ENCODE measurements at places on chromosomes 2 and 18. TPM values are rescaled to one million over a fixed set of nuclear protein-coding genes. Genes with fewer than 3 reads are reported as not detected.
A peak's percentile ranks its signal among the peaks of the same experiment; 100 is the strongest.

DNA sequence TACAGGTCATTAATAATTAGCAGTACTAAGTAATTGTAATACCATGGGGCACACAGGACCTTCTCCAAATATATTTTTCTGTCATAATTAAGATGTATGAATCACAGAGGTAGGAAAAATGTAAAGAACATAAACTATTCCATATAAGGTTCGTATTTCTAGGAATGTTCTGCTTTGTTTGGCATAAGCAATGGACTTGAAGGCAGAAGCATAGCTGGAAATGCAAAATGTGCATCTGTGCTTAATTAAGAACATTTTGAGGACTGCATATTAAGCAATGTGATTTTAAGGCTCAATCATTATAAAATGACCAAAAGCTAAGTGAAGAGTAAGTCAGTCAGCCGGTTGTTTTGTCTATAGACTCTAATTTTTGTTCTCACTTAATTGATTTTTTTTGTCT, 123.2 kb downstream of the RBM43 start:
- H3K27ac ChIP-seq, result no peak overlapping the region
- H3K27me3 ChIP-seq, result no peaks in the 10 kb centered on the region
- no peaks in the 10 kb centered on the region for H3K36me3 ChIP-seq
- H3K4me3 ChIP-seq, result no peak overlapping the region

DNA sequence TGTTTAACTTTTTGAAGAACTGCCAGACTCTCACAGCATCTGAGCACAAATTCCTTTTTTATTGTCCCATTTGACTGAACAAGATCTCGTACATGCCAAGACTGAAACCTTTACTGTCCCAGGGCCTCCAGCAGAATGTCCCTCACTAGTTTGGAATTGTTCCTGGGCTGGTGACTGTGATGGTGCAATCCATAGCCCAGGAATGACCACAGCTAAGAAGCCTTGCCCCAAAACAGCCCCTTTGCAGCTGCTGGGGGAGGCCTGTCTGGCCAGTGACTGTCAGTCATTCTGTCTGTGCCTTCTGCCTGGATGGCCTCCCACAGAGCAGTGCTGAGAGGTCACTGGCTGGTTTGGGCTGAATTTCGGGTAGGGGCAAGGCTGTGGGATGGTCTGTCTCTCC, 184.5 kb upstream of the MSH6 start:
- peaks cover 4% of the 10 kb centered on the region for H3K27me3 ChIP-seq
- no peak overlapping the region for H3K27ac ChIP-seq
- no peaks in the 10 kb centered on the region for H3K4me1 ChIP-seq
- no peak for DNase-seq
- H3K36me3 ChIP-seq, result no peaks in the 10 kb centered on the region

DNA sequence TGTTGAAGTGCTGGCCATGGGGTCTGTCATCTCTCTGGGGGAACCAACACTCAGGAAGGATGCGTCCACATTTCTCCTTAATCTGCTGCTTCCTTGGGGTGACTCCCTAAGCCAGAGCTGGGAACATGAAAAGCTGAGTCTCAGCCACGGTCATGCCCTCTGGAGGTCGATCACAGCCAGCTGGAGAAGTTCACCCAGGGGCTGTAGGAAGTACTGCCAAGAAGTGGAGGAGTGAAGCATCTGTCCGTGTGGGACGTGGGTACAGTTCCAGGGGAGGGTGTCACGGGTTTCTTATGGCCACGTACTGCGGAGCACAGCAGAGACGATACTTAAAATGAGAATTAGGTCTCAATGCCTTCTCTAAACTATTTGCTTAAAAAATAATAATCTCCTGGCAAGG, 42.4 kb upstream of the IGFBP2 start:
- no peaks in the 10 kb centered on the region for H3K4me1 ChIP-seq
- no peaks in the 10 kb centered on the region for H3K36me3 ChIP-seq
- H3K27me3 ChIP-seq, result peaks cover 10% of the 10 kb centered on the region
- no peak overlapping the region for H3K27ac ChIP-seq

GRCh38 chr18:31510319-31510718, 12.3 kb downstream of the DSG2 start:
- H3K27ac ChIP-seq, result no peak overlapping the region
- DNase-seq, result no peak
- H3K4me3 ChIP-seq, result no peak overlapping the region
- H3K36me3 ChIP-seq, result no peaks in the 10 kb centered on the region
- peaks cover 6% of the 10 kb centered on the region for H3K27me3 ChIP-seq
- H3K4me1 ChIP-seq, result no peaks in the 10 kb centered on the region

DNA sequence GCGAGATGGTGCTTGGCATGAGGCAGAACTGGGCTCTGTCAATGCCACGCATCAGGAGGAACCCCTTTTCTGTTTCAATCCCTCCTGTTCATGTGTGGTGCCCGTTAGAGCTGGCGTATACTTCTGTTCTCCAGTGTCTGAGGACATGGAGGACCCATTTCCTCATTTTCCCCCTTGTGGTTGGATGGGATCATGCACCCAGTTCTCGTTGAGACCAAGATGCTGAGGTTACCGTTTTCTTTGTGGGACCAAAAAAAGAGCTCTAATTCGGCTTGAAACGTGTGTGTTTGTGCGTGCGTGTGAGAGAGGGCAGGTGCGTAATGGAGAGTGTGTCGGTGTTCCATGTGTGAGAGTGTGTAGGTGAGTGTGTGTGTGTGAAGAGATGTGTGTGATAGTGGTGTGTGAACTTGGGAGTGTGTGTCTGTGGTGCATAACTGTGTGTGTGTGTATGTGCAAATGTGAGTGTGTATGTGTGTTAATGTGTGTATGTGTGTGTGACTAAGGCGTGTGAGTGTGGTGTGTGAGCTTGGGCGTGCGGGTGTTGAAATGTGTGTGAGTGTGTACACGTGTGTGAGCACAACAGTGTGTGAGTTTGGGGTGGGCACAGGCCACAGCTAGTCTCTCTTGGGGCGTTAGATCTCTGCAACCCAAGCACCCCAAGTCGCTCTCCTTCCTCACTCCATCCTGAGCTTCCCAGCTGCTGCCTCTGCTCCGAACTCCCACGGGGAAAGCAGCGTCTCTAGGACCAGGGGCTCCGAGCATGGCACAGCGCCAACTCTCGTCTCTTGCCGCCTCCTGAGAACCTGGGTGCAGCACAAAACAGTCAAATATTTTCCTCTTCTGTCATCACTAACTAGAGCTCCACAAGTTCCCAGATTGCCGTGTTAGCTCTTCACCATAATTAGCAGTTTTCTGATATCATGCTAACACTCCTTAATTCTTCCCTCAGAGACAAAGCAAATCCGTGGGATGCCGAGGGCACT, 75.8 kb downstream of the LONRF2 start:
- no peak overlapping the region for H3K4me3 ChIP-seq
- no peaks in the 10 kb centered on the region for H3K4me1 ChIP-seq
- H3K27ac ChIP-seq, result no peak overlapping the region
- no peaks in the 10 kb centered on the region for H3K36me3 ChIP-seq

- H3K27ac ChIP-seq, result peak overlapping the region; percentile 56
- peak; percentile 77 for DNase-seq
- peak overlapping the region; percentile 47 for H3K4me3 ChIP-seq
- H3K36me3 ChIP-seq, result peaks cover 64% of the 10 kb centered on the region
Observed at GRCh38 chr2:25252291-25253152, 84.1 kb upstream of the POMC start.

DNA sequence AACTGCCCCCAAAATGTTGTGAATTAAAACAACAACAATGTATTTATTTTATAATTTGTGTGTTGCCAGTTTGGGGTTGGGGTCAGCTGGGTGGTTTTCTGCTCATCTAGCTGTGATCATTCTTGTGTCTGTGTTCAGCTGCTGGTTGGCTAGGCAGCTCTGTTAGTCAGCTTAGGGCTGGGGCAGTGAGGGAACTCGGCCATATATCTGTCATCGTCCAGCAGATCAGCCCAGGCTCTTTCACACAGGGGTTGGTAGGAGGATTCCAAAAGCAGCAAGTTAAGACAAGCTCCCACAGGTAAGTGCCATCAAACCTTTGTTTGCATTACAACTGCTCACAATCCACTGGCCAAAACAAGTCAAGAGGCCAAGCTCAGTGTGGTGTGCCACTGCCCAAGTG, 121.5 kb downstream of the LPIN1 start:
- no peak overlapping the region for H3K27ac ChIP-seq
- no peak overlapping the region for H3K4me3 ChIP-seq
- H3K36me3 ChIP-seq, result no peaks in the 10 kb centered on the region
- peaks cover 34% of the 10 kb centered on the region for H3K4me1 ChIP-seq

DNA sequence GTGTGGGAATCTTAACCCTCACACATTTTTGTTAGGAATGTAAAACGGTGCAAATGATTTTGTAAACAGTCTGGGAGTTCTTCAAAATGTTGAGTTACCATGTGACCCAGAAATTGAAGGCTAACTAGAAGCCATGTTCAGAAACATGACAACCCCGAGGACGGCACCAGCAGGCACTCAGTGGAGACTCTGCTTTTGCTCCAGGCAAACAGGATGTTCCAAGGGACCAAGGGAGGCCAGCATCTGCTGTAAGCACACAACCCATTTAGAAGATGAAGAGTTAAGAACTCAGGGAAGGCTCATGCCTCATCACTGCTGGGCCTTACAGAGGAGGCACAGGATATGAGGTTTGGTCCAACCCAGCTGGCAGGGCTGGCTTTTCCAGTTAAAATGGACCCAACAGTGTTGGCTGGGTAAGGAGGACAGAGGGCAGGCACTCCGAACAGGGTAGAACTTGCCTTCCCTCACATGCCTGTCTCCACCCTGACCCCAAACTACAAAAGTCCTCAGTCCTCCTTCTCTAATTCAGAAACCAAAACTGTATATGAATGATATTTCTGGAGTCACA, 23.6 kb downstream of the PARD6G start:
- peaks cover 18% of the 10 kb centered on the region for H3K27me3 ChIP-seq
- DNase-seq, result no peak
- H3K4me3 ChIP-seq, result no peak overlapping the region

GRCh38 chr2:237652854-237653253, 25.5 kb downstream of the LRRFIP1 start:
- H3K27me3 ChIP-seq, result peaks cover 1% of the 10 kb centered on the region
- no peak overlapping the region for H3K27ac ChIP-seq
- H3K4me3 ChIP-seq, result no peak overlapping the region
- no peak for DNase-seq

DNA sequence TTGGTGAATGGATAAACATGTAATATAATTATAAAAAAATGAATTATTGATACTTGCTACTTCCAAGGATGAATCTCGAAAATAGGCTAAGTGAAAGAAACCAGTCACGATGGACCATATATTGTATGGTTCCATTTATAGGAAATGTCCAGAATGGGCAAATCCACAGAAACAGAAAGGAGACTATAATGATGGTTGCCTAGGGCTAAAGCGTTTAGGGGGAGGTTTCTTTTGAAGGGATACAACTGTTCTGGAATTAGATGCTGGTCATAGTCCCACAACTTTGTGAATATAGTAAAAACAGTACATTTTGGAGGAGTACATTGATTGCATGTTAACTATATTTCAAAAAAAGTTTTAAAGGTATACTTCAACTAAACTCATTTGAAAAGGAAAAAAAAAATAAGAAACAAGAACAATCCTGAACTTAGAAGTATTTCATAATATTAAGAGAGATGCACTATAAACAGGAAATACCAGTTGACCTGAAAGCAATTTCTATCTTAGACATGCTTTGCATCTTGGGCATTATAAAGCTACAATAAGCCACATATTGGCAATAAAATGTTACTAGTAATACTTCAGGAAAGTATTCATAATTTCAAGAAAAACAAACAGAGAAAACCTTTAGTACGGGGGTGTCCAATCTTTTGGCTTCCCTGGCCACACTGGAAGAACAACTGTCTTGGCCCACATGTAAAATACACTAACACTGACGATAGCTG, 130.0 kb downstream of the C2orf74 start:
- DNase-seq, result no peak
- H3K27ac ChIP-seq, result no peak overlapping the region
- peaks cover 33% of the 10 kb centered on the region for H3K36me3 ChIP-seq
- H3K27me3 ChIP-seq, result no peaks in the 10 kb centered on the region
- H3K4me3 ChIP-seq, result no peak overlapping the region

GRCh38 chr2:225691711-225692110, 292.2 kb downstream of the NYAP2 start:
- no peak for DNase-seq
- no peaks in the 10 kb centered on the region for H3K36me3 ChIP-seq
- no peaks in the 10 kb centered on the region for H3K4me1 ChIP-seq
- H3K27me3 ChIP-seq, result peaks cover 3% of the 10 kb centered on the region

- no peaks in the 10 kb centered on the region for H3K36me3 ChIP-seq
- H3K27ac ChIP-seq, result no peak overlapping the region
- no peaks in the 10 kb centered on the region for H3K27me3 ChIP-seq
- no peak overlapping the region for H3K4me3 ChIP-seq
- H3K4me1 ChIP-seq, result no peaks in the 10 kb centered on the region
Observed at GRCh38 chr18:67916097-67916496, 399.6 kb upstream of the DSEL start.

- no peak for DNase-seq
- H3K4me3 ChIP-seq, result no peak overlapping the region
- no peak overlapping the region for H3K27ac ChIP-seq
Observed at GRCh38 chr2:177545143-177545542, 152.6 kb downstream of the AGPS start.

DNA sequence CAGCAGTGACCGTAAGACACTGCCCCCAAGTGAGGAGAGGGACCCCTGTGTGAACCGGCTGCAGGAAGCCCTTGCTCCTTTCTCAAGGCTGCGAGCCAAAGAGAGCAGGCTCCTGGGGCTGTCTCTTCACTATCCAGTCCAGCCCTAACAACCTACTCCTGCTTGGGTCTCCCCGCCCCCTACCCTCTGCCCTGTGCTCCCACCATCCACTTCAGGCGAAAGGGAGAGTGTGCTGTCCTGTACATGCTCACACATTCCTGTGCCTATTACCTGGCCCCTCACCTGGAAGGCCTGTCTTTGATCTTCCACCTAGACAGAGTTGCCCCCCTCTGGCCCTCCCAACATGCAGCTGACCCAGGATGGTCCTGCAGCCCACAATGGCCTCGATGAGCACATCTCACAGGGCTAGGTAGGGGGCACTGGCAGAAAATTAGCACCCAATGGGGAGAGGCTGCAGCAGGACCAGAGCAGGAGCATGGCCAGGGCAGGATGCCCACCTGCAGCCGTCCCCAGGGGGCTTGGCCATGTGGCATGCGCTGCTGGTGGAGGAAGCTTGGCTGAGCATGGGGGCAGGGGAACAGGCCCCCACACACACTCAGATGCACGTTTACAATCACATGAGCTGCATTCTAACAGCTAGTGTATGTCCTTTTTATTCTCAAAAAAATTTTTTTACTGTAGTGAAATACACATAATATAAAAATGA, 93.5 kb downstream of the POLR1A start:
- no peak overlapping the region for H3K27ac ChIP-seq
- no peak for DNase-seq
- peaks cover 7% of the 10 kb centered on the region for H3K4me1 ChIP-seq
- H3K27me3 ChIP-seq, result no peaks in the 10 kb centered on the region
- H3K4me3 ChIP-seq, result no peak overlapping the region

The PLB1 gene
- total RNA-seq, result 1.1 TPM

The KYNU gene
- total RNA-seq, result not detected

The MAP3K19 gene
- total RNA-seq, result not detected

The LYG2 gene
- not detected for total RNA-seq

The PTH2R gene
- 0.14 TPM for total RNA-seq

The APLF gene
- 4.3 TPM for total RNA-seq

The HOXD1 gene
- total RNA-seq, result not detected

The PSMA8 gene
- 2.0 TPM for total RNA-seq

The LYPD6B gene
- total RNA-seq, result not detected

The GKN2 gene
- total RNA-seq, result not detected

The ABCG5 gene
- not detected for total RNA-seq
